ENCODE measurements at places on chromosomes 3 and 15.
A peak's percentile ranks its signal among the peaks of the same experiment; 100 is the strongest.

- peak; percentile 78 for DNase-seq
Observed at GRCh38 chr15:51751697-51752683, 593 bp downstream of the TMOD2 start.

DNA sequence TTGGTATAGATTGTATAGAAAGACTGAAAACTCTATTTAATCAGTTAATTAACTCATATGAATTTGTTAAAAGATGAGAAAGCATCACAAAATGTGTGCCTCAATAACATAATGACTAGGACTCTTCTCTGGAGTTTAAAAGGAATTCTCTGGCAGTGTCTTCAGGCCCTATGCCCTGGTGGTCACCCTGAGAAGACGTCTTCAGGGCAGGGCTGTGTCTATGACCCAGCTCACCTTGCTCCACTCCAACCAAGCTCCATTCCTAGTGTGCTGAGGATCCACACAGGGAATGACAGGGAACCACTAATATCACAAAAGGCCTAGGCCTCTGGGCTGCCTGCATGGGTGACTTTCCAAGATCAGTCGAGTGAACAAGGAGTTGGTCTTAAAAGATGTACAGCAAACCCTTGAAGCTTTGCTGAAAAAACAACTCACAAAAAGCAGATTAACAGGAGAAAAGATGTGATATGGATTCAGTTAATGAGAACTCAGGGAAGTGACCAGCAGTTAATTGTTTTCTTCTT is 156.6 kb downstream of the SNRK start:
- no peak for DNase-seq

- no peak for DNase-seq
Observed at GRCh38 chr15:73081321-73081958, 29.2 kb downstream of the NEO1 start.

GRCh38 chr3:150254309-150254708 is 153.8 kb upstream of the TSC22D2 start:
- no peak for DNase-seq

- no peak for DNase-seq
Observed at GRCh38 chr3:173943264-173943663, 545.7 kb downstream of the NLGN1 start.

DNA sequence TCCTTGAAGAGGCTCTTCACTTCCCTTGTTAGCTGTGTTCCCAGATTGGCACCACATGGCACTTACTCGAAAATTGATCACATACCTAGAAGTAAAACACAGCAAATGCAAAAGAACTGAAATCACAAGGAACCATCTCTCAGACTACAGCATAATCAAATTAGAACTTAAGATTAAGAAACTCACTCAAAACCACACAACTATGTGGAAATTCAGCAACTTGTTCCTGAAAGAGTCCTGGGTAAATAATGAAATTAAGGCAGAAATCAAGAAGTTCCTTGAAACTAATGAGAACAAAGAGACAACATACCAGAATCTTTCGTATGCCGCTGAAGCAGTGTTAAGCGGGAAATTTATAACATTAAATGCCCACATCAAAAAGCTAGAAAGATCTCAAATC is 566.3 kb upstream of the TGFBR2 start:
- DNase-seq = no peak

DNA sequence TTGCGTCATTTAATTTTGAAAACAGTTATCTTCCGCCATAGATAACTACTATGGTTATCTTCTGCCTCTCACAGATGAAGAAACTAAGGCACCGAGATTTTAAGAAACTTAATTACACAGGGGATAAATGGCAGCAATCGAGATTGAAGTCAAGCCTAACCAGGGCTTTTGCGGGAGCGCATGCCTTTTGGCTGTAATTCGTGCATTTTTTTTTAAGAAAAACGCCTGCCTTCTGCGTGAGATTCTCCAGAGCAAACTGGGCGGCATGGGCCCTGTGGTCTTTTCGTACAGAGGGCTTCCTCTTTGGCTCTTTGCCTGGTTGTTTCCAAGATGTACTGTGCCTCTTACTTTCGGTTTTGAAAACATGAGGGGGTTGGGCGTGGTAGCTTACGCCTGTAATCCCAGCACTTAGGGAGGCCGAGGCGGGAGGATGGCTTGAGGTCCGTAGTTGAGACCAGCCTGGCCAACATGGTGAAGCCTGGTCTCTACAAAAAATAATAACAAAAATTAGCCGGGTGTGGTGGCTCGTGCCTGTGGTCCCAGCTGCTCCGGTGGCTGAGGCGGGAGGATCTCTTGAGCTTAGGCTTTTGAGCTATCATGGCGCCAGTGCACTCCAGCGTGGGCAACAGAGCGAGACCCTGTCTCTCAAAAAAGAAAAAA is 1.2 kb downstream of the B2M start:
- no peak for DNase-seq

- no peak for DNase-seq
Observed at GRCh38 chr15:79494963-79495755, 63.0 kb downstream of the MINAR1 start.

DNA sequence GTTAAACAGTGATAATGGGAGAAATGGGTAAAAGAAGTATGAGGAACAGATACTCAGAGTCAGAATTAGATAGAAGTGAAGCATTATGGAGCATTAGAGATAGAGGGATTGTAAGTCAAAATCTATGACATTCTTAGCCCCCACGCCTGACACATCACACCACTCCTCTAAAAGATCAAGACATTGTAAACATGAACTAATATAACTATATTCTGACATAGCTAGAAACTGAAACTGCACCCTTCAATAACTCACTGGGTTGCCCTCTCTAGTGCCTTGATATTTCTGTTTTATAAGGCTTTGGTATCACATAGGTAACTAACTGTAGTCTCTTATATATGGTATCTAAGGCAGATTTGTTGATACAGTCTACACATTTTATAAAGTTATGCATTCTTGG is 684.3 kb upstream of the DPPA4 start:
- DNase-seq = no peak

GRCh38 chr3:192011137-192011536 is 550.2 kb downstream of the PYDC2 start:
- no peak for DNase-seq

DNA sequence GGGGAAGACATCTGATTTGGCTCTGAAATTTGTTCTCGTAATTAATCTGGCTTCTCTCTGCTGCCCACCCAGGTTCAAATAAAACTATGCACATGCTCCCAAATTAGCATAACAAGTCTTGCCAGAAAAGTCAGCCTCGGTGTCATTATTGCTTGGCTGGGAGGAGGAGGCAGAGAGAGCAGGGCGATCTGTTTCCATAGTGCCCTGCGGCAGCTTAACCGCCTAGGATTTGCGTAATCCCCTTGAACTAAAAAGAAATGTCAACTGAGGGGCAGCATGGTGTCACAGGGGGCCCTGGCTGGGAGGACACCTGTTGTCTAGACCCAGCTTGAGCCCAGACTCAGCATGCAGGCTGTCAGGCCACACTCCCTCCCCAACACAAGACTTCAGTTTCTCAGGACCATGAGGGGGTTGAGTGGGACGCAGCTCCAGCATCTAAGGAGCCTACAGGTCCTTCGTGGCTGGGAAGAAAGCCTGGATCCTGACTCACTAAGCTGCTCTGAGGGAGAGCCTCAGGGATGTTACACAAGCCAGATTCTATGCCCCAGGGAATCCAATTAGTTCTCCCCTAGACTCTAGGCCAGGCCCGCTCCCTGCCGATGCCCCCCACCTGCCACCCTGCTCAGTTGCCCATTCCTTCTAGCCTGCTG is 17.3 kb downstream of the MRPS11 start:
- peak; percentile 83 for DNase-seq

- DNase-seq = no peak
Observed at GRCh38 chr3:66487465-66487864, 13.4 kb downstream of the LRIG1 start.

All from D341Med (cell line).